ENCODE measurements at places on chromosomes 2 and 18. TPM values are rescaled to one million over a fixed set of nuclear protein-coding genes. Genes with fewer than 3 reads are reported as not detected.

The DSG1 gene
- not detected for total RNA-seq

The ABCB6 gene
- 13.1 TPM for total RNA-seq

The DYSF gene
- total RNA-seq, result 6.3 TPM

GRCh38 chr18:51188024-51188701 is 9.3 kb downstream of the MEX3C start:
- no peak overlapping the region for H3K27ac ChIP-seq
- no peak for DNase-seq
- no peaks in the 10 kb centered on the region for H3K27me3 ChIP-seq
- H3K4me3 ChIP-seq, result no peak overlapping the region
- peaks cover 33% of the 10 kb centered on the region for H3K36me3 ChIP-seq

DNA sequence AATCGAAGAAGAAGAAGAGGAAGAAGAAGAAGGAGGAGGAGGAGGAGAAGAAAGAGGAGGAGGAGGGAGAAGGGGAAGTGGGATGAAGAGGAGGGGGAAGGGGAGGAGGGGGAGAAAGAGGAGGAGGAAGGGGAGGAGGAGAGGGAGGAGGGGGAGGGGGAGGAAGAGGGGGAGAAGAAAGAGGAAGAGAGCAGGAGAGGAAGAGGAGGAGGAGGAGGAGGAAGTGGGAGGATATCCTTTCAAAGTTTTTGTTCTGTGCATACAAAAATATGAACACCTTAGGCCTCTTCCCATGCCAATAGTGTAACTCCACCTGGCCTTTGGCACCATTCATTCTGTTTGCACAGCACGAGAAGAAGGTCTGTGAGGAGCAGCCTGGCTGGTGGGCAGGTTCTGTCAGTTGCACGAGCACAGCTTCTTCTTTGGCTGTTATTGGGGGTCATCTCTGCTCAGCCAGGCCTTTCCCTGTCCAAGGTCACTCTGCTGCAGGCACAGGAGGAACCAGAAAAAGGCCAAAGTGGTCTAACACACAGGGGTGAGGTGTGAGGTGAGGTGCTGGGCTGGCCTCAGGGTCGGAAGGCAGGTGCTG is 25.8 kb upstream of the PLB1 start:
- peaks cover 7% of the 10 kb centered on the region for H3K27me3 ChIP-seq
- peak overlapping the region; percentile 68 for H3K27ac ChIP-seq
- peaks cover 25% of the 10 kb centered on the region for H3K4me1 ChIP-seq
- DNase-seq, result no peak
- H3K36me3 ChIP-seq, result no peaks in the 10 kb centered on the region
- peak overlapping the region; percentile 33 for H3K4me3 ChIP-seq

- no peaks in the 10 kb centered on the region for H3K27me3 ChIP-seq
- H3K4me1 ChIP-seq, result no peaks in the 10 kb centered on the region
- H3K36me3 ChIP-seq, result peaks cover 20% of the 10 kb centered on the region
These were observed 77.8 kb upstream of the TFCP2L1 start for GRCh38 chr2:121362774-121363173.

- peaks cover 9% of the 10 kb centered on the region for H3K4me1 ChIP-seq
- no peak for DNase-seq
These were observed 67.7 kb upstream of the NEDD4L start for GRCh38 chr18:57976230-57976773.

- H3K4me1 ChIP-seq, result no peaks in the 10 kb centered on the region
- no peak overlapping the region for H3K27ac ChIP-seq
- H3K27me3 ChIP-seq, result peaks cover 7% of the 10 kb centered on the region
- no peak overlapping the region for H3K4me3 ChIP-seq
- DNase-seq, result no peak
These were observed 342.7 kb downstream of the TGIF1 start for GRCh38 chr18:3792711-3793110.

DNA sequence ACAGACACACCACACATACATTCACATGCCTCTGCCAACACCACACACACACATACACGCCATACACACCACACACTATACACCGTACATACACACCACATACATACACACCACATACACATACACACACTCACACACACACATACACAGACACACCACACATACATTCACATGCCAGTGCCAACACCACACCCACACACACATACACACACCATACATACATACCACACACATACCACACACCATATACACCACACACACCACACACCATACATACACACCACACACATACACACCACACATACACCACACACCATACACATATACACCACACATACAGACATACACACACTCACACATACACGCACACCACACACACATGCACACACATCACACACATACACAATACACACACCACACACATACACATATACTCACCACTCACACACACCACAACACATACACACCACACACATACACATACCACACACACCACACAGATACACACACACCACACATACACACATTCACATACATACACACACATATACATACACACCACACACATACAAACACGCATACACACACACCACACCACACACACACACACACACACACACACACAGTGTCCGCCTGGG is 37.2 kb downstream of the MCFD2 start:
- no peak overlapping the region for H3K4me3 ChIP-seq
- H3K36me3 ChIP-seq, result no peaks in the 10 kb centered on the region
- H3K27me3 ChIP-seq, result no peaks in the 10 kb centered on the region
- no peaks in the 10 kb centered on the region for H3K4me1 ChIP-seq
- DNase-seq, result no peak

DNA sequence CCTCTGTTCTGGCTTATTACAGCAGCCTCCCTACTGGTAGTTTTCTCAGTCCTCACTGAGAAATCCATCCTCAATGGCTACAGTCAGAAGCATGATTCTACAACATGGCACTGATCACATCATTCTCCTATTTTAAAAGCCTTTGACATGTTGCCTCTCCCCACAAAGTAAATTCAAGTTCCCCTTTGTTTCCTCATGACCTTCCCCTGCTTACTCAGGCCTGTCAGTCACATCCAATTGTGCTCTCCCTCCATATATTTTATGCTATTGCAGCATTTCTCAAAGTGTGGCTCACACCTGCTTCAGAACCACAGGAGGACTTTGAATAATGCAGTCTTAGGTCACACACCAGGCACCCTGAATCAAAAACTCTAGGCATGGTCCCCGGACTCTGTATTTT is 124.6 kb downstream of the SPOPL start:
- peaks cover 10% of the 10 kb centered on the region for H3K27me3 ChIP-seq
- H3K4me1 ChIP-seq, result no peaks in the 10 kb centered on the region
- no peak overlapping the region for H3K4me3 ChIP-seq
- no peaks in the 10 kb centered on the region for H3K36me3 ChIP-seq
- DNase-seq, result no peak
- H3K27ac ChIP-seq, result no peak overlapping the region

DNA sequence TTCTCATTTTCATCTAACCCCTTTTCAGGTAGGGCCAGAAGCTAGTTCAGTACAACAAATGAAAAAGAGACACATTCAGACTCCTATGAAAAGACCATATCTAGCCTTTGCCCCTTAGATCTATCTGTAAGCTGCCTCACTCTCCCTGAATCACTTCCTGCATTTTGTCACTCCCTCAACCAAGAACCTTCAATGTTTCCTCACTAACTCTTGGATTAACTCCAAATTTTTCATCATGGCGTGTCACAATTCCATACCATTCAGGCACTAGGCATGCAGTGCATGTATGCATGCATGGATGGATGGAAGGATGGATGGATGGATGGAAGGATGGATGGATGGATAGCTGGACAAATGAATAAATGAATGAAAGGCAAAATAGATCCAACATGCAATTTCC is 356.9 kb downstream of the TNS1 start:
- H3K4me3 ChIP-seq, result no peak overlapping the region
- no peaks in the 10 kb centered on the region for H3K36me3 ChIP-seq
- H3K4me1 ChIP-seq, result no peaks in the 10 kb centered on the region
- no peaks in the 10 kb centered on the region for H3K27me3 ChIP-seq

- peaks cover 38% of the 10 kb centered on the region for H3K4me1 ChIP-seq
- no peaks in the 10 kb centered on the region for H3K27me3 ChIP-seq
- H3K4me3 ChIP-seq, result peak overlapping the region; percentile 71
- DNase-seq, result no peak
These were observed 7.4 kb downstream of the MIB1 start for GRCh38 chr18:21747764-21748693.

GRCh38 chr2:149903626-149904025 is 316.1 kb upstream of the MMADHC start:
- H3K36me3 ChIP-seq, result no peaks in the 10 kb centered on the region
- H3K27me3 ChIP-seq, result no peaks in the 10 kb centered on the region
- no peaks in the 10 kb centered on the region for H3K4me1 ChIP-seq
- H3K27ac ChIP-seq, result no peak overlapping the region
- no peak for DNase-seq

- H3K36me3 ChIP-seq, result no peaks in the 10 kb centered on the region
- H3K4me3 ChIP-seq, result no peak overlapping the region
- no peak overlapping the region for H3K27ac ChIP-seq
- no peaks in the 10 kb centered on the region for H3K4me1 ChIP-seq
- no peak for DNase-seq
These were observed 710.0 kb upstream of the ID2 start for GRCh38 chr2:7971841-7972240.

DNA sequence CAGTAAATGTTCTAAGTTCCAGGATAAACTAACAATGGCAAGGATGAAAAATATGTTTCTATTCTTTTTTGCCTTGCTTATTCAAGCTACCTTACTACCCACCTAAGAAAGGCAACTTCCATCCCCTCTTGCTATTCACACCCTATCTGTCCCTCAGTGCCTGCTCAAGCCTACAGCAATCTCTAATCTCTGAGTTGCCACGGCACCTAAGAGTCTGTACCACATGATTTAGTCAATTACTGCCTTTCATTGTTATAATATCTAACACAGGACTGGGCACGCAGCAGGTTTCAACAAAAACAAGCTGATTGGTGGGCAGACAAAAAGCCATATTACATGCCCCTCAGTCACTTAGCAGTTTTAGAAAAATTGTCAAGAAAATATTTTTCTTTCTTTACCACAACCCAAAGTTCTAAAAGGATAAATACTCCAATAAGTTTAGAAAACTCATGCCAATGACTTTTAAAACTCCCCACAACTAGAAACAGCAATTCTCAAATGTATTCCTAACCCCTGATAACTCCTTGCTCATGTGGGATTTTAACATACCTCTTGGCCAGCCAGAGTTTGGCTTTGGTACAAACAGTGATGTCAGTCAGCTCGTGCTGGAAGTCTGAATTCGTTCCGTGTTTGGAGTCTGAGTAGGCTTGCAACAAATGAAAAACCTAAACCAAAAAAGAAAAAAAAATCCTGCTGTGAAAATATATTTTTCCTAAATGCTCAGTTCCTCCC is 117.3 kb upstream of the ZFP36L2 start:
- DNase-seq, result no peak
- H3K27me3 ChIP-seq, result no peaks in the 10 kb centered on the region
- H3K4me1 ChIP-seq, result no peaks in the 10 kb centered on the region
- no peak overlapping the region for H3K27ac ChIP-seq

DNA sequence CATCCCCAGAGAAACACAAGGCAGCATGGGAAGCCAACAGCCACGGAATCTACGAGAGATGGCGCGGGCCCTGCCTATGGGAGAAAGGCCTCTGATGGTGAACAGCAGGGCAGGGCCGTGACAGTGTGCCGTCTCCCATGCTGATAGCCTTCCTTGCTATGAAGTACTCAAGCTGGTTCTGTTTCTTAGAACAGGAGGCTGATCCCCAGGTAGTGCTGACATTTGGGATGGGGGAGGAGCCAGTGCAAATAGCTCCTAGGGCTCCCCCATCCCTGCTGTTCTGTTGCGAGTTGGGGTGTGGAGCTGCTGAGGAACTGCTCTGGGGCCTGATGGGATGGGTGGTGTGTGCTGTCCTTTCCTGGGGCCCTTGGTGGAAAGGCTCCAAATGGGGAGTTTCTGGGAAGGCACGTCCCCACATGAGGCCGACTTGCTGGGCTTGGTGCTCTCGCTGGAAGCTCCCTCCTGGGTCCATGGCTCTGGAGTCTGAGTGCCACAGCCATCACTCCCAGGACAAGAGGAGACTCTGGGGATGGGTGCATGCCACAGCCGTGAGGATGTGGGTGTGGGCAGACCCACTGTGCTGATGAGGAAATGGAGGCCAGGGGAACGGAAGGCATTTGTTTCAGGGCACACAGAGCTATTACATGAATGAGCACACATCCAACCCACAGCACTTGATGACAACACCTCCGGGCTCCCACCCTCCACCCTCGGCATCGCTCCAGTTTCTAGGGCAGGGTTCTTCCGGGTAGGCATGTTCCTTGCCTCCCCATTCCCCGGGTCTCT is 246.8 kb downstream of the HDAC4 start:
- peaks cover 55% of the 10 kb centered on the region for H3K36me3 ChIP-seq
- no peak overlapping the region for H3K27ac ChIP-seq
- no peaks in the 10 kb centered on the region for H3K27me3 ChIP-seq
- peaks cover 17% of the 10 kb centered on the region for H3K4me1 ChIP-seq
- H3K4me3 ChIP-seq, result no peak overlapping the region
- peak; percentile 19 for DNase-seq

GRCh38 chr2:3626118-3626811 is 31.4 kb downstream of the COLEC11 start:
- H3K4me3 ChIP-seq, result no peak overlapping the region
- H3K27me3 ChIP-seq, result peaks cover 2% of the 10 kb centered on the region
- H3K36me3 ChIP-seq, result no peaks in the 10 kb centered on the region
- DNase-seq, result no peak
- H3K27ac ChIP-seq, result no peak overlapping the region

DNA sequence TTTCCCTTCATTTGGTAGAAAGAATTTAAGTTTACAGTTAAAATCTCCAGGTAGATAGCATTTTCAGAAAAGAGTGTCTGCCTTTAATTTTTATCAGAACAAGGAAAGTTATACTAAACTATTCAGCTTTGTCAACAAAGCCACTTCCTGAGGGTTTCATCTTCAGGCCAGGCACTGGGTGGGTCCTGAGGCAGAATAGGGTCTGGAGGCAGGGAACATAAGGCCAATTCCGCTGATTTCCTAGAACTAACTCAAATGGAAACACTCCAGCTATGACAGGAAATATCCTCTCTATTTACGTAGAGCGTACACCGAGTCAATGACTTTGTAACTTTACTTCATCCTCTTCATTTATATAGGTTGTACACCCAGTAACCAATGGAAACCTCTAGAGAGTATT is 32.7 kb upstream of the FAM124B start:
- H3K4me3 ChIP-seq, result no peak overlapping the region
- H3K27me3 ChIP-seq, result peaks cover 5% of the 10 kb centered on the region
- no peak for DNase-seq
- peaks cover 4% of the 10 kb centered on the region for H3K4me1 ChIP-seq
- no peak overlapping the region for H3K27ac ChIP-seq
- no peaks in the 10 kb centered on the region for H3K36me3 ChIP-seq

Measured in activated naive CD8-positive, alpha-beta T cell treated with anti-CD3 and anti-CD28 coated beads, Interleukin-2, amount 10 ng/mL, durations not matched to agents 7 days and 5 days (primary cell).